ENCODE measurements at places on chromosomes 6 and 20.

- no peak for DNase-seq
Observed at GRCh38 chr20:20547221-20547875, 165.1 kb downstream of the RALGAPA2 start.

GRCh38 chr6:78935553-78935952, 68.2 kb downstream of the IRAK1BP1 start:
- no peak for DNase-seq

DNA sequence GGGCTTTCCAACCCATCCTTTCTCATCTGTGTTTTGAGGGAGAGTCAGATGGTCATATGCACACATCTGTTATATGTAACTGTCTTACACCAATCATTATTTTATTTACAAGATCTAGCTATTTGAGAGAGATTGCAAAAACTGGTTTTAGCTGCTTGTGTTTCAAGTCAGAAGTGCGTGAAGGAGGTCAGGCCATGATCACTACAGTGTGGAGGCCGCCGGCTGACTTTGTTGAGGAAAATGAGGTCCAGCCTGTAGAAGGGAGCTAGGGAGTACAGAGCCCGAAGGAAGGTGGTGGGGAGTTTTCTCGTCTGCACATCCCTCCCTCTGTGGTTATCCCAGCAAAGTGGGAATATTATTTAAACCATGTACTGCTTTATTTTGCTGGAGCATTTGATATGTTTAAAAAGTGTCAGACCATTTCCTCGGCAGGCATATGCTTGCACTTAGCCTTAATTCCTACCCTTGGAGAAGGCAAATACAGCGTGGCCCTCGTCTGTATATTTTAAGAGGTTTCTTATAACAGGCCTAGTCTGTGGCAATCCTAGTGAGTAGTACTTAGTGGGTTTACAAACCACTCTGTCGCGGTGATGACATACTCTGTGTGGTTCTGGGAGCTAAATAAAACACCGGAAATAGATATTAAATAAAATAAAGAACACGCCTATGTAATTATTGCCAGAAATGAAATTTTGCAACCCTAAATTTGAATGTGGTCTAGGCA, 95.6 kb downstream of the UST start:
- DNase-seq, result no peak

DNA sequence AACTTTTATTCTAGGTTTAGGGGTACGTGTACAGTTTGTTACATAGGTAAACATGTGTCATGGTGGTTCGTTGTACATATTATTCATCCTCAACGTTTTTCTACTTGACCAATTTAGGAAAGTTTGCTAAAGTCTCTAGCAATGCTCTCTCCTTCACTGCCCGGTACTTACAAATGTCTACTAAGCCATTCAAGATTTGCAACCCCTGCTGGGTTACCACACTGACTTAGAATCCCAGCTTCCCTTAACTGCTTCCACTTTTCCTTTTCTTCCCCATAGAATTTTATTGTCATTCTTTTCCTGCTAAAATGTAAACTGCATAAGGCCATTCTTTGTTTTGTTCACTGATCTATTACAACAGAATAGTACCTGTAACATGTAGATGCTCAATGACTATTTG, 97.4 kb downstream of the SMPDL3A start:
- no peak for DNase-seq

DNA sequence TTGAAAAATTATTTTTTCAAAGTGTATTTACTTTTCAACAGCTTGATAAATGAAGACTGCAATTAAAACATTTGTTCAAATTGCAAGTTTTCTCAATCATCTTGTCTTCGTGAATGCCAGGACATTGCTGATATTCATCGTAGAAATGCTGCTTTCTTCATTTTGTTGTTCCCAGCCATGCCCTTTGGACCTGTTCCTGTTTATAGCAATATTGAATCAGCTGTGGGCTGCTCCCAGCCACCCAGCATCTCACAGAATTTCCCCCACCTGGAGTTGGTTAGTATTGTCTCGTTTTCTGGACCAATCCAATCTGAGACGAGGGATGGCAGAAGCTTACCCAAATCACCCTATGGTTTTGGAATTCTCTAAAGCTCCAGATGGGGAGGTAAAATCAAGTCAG, 40.8 kb downstream of the SLC22A2 start:
- no peak for DNase-seq

- DNase-seq, result no peak
Observed at GRCh38 chr6:170317718-170318117, 11.2 kb downstream of the FAM120B start.

GRCh38 chr6:169224185-169224695, 29.4 kb downstream of the THBS2 start:
- DNase-seq, result no peak

DNA sequence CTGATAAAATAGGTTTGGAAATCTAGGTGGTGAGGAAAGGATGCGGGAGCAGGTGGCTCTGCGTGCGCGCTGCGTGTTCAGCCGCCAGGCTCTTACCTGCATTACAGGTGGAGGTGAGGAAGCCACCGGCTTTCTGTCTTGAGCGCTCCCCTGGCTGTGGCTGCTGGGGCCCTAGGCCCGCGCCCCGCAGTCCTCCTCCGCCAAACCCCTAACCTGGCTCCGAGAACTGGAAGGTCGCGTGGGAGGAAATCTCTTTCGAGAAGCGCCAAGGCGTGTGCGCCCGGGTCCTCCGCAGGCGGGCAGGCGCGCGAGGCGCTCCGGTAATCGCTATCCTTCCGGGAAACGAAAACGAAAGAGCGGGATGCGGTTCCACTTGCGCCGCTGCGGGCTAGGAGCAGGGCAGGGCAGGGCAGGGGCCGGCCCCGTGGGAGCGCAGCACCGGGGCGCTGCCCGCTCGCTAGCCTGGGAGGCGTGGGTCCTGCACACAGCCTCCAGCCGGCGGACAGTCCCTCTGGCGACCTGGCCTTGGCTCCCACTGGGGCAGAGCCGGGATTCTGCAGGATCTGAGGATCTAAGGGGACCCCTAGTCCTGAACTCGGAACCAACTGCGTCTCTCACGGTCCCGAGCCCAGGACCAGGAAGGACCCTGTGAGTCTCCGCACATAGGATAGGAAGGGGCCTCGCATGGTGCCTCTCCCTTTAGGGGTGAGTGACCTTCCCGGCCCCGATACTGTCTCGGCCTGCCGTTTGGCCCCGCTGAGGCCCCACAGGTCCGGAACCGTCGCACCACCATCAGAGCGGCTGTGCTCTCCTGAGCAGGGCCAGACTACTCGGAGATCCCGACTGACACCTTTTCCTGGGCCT, at the start of gene ETV7:
Gene ETV7, minus strand, starts transcription at position 230 of the 864 bp plus-strand sequence. Its CDS starts 128 bp downstream, at position 102.
- peak; percentile 21 for DNase-seq

DNA sequence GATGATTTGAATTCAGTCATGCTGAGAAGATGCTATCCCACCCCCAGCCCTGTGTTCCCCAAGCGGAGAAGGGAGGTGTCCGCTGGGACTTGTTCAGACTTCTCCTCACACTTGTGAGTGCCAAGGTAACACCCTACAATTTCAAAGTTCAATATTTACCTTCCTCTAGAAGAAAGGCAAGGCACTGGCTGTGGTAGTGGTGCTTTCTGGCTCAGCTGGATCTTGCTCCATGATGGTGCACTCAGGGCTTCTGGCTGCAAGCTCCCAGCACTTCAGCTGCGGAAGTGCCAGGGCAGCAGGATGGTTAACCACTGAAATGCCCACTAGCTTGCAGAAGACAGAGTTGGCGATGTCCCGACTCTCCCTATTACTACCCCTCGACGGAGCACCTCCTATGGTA, 135.4 kb downstream of the MTFR2 start:
- DNase-seq, result peak; percentile 60

DNA sequence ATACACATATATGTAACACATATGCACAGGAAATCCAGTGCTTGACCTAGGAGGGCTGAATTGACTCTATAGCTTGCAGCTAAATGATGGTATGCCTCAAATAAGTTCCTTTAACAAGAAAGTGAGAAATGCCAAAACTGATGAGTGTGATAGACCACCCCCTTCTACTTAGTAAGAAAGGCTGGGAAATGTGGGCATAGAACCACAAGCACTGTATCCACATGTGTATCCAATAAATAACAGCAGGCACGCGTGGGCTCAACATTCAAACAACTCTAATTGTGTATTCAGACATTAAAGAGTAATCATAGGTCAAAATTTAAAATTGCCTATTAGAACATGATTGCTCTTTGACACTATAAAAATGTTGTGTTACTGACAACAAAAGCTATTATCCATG, 54.1 kb downstream of the FAM83B start:
- DNase-seq, result no peak

- DNase-seq, result no peak
Observed at GRCh38 chr20:10221021-10221420, 2.4 kb downstream of the SNAP25 start.

GRCh38 chr6:82909551-82909950, 156.1 kb downstream of the UBE3D start:
- DNase-seq, result no peak

- DNase-seq, result no peak
Observed at GRCh38 chr6:19440531-19440930, 396.6 kb upstream of the ID4 start.

GRCh38 chr6:127471379-127472255, 12.4 kb upstream of the KIAA0408 start:
- DNase-seq, result no peak

DNA sequence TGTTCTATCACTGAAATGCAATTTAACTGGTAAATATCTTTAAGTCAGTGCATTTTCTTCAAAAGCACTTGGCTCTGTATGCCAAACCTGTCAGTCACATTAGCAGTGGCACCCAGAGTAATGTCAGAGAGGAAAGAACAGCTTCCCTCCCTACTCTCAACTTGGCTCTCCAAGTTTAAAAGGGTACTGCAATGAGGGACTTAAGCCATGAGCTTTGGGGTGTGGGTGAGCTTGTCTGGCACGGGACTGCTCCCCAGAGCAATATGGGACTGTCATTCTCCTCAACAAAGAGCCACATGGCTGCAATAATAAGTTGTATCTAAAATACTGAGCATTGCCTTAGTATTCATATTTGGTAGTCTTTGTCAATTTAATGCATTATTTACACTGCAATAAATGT, 4.0 kb downstream of the GCM2 start:
- DNase-seq, result no peak
